ENCODE measurements at places on chromosomes 2 and 18.

GRCh38 chr18:41532344-41533086 is 422.5 kb upstream of the PIK3C3 start:
- no peak for DNase-seq

DNA sequence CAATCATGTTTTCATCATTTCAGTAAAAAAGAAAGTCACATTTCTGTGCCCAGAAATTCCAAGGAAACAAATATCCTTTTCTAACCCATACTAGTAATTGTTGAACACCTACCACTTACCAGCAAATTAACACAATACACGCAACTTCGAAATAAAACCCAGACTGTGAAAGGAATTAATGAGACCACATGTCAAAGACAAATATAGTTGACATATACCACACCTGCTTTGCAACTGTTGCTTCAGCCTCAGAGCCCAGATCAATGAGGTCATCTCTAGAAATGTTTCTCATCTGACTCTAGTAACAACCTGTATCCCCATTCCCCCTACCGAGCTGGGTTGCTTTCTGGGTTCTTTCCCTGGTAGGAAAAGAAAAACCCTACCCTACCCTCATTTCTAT is 52.6 kb downstream of the TRIP12 start:
- no peak for DNase-seq

- DNase-seq = no peak
Measured at GRCh38 chr2:101011152-101011551, 9.1 kb downstream of the RPL31 start.

- DNase-seq = no peak
Measured at GRCh38 chr2:242056026-242056425, 186.5 kb downstream of the RTP5 start.

- DNase-seq = no peak
Measured at GRCh38 chr2:200406379-200406778, 99.9 kb downstream of the SPATS2L start.

- no peak for DNase-seq
Measured at GRCh38 chr2:240499309-240500301, 58.2 kb downstream of the ANKMY1 start.

DNA sequence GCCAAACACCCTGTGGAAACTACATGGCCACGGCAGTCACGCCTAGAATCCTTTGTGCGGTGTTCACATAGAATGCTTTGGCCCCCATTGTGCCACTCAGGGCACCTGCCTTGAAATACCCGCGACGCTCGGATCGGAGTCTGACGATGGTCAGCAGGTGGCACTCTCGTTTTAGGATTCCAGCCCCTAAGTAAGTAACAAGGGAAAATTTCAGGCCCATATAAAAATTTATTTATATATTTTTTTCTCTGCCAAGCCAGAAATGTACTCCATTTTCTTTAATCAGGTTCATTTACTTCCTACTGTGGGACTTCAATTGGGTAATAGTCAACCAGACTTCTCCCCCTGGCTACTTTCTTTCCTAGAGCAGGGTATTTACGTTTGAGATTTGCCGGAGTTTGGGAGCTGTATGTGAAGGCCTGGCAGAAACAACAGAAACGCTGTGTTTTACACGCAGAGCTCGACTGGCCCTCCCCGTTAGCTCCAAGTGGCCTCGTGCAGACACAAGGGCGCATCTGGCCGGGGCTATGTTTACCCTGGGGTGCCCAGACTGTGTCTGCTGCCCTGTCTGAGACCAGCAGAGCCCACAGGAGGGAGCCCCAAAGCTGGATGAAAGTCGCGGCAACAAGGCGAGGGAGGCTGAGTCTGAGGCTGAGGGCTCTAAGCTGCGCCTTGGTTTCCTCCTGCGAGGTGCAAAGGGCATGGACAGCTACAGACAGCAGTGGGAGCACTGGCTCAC is 41.6 kb downstream of the LRRC30 start:
- DNase-seq = no peak

GRCh38 chr18:36501100-36501499 is 203.6 kb downstream of the FHOD3 start:
- no peak for DNase-seq

DNA sequence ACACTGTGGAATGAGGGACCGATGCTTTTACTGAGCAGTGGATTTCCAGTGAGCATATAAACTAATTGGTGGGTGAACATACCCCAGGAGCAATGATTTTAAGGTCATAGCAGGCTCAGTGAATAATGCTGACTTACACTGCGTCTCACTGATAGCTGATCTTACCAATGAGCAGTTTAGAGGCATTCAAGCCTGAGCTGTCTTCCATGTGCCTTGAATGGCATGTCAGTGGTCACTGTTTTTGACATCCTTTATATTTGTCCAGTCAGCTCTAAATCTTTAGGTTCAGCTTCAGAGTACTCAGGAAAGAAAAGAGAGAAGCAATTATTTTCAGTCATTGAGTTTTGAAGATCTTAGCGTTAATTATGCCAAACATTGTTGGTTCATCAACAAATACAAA is 88.3 kb downstream of the CAMKMT start:
- DNase-seq = no peak

GRCh38 chr2:5921081-5921642 is 229.0 kb downstream of the SOX11 start:
- DNase-seq = no peak
